ENCODE measurements at places on chromosomes 4 and X. TPM values are rescaled to one million over a fixed set of nuclear protein-coding genes. Genes with fewer than 3 reads are reported as not detected.

Gene ARX
- not detected for polyA plus RNA-seq

Gene MXRA5
- 5.5 TPM for polyA plus RNA-seq

Gene SNX25
- 5.8 TPM for polyA plus RNA-seq

Gene CTAG1A
- polyA plus RNA-seq = not detected

Gene TMLHE
- 11.1 TPM for polyA plus RNA-seq

Gene ADH1C
- not detected for polyA plus RNA-seq

GRCh38 chr4:129146639-129147038 is 50.7 kb downstream of the C4orf33 start:
- no peak for DNase-seq

DNA sequence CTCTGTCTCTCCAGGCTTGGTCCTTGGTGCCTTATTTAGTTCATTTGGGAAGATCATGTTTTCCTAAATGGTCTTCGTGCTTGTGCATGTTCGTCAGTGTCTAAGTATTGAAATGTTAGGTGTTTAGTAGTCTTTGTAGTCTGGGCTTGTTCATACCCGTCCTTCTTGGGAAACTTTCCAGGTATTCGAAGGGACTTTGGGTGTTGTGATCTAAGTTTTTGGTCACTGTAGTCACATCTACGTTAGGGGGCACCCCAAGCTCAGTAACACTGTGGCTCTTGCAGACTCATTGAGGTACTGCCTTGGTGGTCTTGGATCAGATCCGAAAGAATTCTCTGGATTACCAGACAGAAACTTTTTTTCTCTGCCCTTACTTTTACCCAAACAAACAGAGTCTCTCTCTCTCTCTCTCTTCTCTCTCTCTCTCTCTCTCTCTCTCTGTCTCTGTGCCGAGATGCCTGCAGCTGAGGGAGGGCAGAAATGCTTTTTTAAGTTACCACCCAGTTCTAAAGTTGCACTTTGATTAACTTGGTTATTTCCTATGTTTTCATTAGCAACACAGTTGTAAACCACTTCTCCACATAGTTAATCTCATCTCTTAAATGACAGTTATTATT is 67.6 kb upstream of the SLC7A3 start:
- DNase-seq = peak; percentile 84

GRCh38 chrX:11899091-11899490 is 141.1 kb downstream of the MSL3 start:
- DNase-seq = peak; percentile 82

DNA sequence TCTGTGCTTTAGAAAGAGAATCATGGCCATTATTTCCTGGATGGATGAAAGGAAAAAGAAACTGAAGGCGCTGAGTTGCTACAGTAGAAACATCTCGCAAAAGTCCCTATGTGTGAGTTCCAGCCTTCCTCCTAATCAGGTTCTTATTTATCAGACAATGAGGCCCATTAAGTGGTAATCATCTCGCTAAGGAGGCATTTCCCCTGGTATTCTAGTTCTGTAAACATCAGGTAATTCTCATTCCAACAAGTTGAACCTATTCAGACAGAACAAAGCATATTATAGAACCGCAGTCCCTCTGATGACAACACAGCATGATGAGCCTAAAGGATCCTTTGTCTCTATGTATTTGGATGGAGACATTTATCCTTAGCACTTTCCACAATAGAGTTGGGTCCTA is 205.7 kb upstream of the MAOA start:
- DNase-seq = no peak

- DNase-seq = no peak
Observed at GRCh38 chr4:76677571-76678326, 220.2 kb downstream of the SOWAHB start.

GRCh38 chr4:174430576-174430975 is 91.7 kb downstream of the HPGD start:
- DNase-seq = no peak

DNA sequence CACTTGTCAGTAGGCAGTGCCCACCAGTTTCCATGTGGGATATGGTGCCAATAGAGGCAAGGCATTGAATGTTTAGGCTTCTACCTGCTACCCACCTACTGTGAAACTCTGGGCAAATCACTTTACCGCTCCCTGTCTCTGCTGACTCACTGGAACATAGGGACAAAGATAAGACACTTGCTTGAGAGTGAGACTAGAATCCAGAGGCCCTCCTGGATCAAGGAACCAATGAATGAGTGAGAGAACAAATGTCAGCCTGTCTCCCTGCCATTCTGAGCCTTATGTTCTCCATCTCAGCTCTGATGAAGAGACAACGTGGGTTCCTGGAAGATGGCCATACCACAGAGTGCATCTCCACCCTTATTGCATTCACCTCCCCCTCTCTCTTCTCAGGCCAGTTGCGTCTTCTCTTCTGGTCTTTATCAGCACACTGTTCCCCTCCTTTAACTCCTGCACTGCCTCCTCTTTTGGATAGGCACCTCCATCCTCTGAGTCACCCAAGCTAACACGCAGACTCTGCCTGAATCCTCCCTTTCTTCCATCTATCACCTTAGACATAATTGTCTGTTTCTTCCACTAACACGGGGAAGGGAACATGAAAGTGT is 15.4 kb upstream of the PRRG3 start:
- no peak for DNase-seq

DNA sequence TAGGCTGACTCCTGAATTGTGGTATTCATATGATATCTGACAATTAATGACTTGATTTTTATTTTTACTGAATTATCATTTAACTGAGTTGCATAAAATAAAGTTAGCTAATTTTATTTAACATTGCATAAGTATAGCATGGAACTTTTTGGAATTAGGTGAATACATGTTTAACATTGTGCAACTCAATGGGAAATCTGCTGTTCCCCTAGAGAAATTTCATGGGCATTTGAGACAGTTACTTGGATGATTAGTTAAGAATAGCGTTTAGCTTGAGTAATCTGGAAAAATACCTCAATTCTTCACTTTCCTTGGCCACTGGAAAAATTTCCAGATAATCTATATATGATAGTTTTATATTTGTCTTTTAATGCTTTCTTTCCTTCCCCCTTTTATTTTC is 42.5 kb downstream of the NPNT start:
- DNase-seq = no peak

DNA sequence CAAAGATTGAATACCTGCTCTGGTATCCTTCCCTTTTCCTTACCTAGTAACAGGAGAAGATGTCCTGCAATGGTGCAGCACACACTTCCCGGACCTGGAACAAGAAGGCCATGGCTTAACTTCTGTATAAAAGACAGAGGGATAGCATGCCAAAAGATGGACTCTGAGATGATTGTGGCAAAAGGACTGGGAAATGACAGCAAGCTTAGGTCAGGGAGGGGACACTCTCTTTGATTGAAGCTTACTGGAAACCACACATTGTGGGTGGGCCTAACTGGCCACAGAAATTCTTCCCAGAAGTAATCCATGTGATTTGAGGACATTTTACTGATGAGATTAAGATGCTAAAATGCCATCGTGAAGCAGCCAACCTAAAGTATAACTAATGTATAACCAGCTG is 71.0 kb upstream of the OTUD4 start:
- no peak for DNase-seq

- DNase-seq = no peak
Observed at GRCh38 chr4:149766135-149766534, 49.5 kb downstream of the IQCM start.

GRCh38 chr4:25001509-25001908 is 29.2 kb downstream of the LGI2 start:
- no peak for DNase-seq

DNA sequence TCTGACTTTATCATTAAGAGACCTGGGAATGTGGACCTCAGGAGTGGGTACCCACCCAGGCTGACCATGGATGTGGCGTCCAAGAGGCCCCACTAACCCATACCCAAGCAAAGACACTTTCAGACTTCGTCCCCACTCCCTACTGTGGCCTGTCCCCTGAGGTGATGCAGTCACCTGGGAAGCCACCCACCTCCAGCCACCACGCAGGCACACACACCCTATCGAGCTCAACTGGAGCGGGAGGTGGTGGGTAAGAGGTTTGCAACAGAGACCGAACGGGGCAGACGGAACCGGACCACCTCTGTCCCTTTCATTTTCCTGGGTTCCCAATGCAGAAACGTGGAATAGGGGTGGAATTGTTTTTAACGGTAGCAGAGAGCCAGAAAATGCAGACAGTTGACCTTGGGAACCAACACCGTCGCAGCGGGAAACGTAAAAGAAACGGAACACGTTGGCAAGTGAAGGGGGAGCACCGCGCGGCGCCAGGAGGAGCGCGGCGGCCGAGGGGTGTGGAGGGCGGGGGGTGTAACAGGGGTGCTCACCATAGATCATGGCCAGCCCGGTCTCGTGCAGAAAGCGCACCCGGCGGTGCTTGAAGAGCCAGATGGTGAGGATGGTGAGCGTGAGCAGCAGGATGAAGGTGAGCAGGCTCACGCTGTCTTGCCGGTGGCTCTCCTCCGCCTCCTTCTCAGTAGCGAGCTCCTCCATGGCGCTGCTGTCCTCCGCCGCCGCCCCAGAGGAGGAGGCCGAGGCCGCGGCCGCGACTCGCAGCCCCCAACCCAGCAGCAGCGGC is 559 bp downstream of the SLC9A7 start:
- peak; percentile 22 for DNase-seq

DNA sequence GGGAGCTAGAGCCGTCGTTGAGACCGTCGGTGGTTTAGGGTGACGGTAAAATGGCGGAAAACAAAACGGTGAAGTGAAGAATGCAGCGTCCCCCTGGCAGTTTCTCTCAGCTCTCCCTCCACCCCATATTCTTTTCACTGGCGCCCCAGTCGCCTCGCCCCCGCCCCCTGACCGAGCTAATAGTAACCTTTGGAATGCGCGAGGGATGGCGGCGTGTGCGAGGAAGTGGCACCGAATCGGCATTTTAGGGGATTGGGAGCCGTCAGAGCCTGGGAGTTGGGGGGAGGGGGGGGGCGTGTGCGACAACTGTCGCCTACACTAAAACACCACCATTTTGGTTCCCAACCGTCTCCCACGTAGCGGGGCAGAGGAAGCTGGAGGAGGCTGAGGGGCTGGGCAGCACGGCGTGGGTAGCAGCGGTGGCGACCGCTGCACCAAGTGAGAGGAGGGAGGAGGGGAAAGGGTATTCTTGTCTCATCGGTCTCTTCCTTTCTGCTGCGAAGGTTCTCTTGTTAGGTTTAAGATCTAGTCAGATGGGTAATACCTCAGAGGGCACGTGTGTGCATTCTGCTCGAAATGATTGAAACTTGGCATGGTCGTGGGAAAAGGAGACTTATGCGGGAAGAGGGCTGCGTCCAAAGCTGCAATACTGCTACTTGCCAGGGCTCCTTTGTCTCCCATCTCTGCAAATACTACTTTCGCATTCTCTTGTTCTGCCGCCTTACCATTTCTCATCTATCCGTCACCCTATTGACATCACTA is 840 bp downstream of the ZNF711 start:
- DNase-seq = peak; percentile 2

- DNase-seq = no peak
Observed at GRCh38 chrX:2561456-2561855, 60.7 kb upstream of the DHRSX start.
